Stimulated activated CD8-positive, alpha-beta memory T cell treated with anti-CD3 and anti-CD28 coated beads, Interleukin-4, amount 100 ng/mL, for 1 hour (primary cell): ENCODE measurements at places on chromosomes 1 and 21.

GRCh38 chr21:17931080-17931479 is 111.9 kb upstream of the C21orf91 start:
- no peak for DNase-seq

- DNase-seq, result no peak
Observed at GRCh38 chr1:68293609-68294366, 61.5 kb upstream of the WLS start.

GRCh38 chr1:90220496-90220895 is 225.6 kb downstream of the ZNF326 start:
- no peak for DNase-seq

DNA sequence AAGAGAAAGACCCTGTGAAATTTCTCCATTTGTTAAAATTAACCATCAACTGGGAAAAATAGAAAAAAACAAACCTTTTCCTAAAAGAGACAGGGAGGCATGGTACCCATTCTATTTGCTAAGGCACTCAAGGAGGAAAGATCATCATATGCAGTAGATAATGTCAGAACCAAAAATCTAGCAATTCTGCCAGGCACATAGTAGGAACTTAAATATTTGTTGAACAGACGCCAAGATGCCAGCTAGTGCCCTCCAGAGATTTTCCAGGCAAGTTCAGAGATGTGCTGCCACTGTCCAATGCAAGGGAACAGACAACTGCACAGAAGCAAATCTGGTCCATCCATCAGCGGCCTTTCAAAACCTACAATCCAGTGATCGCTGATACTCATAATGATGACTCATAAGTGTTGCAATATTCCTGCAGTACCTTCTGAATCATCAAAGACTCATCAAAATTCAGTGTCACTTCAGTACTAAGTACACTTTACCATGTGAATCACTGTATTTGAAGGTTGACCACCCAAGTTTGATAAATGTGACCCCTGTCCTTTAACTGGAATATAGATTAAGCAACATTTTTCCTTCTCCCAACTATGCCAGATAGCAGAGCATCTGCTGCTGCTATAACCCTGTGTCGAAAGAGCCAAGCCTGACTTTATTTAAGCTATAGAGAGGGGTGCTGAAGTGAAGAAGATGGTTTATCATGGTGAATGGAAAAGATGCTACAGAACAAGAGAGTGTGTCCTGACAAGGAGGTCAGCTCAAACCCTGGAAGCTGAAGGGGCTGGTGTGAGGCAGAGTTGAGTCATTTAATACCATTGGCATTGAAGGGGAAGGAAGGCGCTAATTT is 99.1 kb downstream of the MT1HL1 start:
- no peak for DNase-seq

DNA sequence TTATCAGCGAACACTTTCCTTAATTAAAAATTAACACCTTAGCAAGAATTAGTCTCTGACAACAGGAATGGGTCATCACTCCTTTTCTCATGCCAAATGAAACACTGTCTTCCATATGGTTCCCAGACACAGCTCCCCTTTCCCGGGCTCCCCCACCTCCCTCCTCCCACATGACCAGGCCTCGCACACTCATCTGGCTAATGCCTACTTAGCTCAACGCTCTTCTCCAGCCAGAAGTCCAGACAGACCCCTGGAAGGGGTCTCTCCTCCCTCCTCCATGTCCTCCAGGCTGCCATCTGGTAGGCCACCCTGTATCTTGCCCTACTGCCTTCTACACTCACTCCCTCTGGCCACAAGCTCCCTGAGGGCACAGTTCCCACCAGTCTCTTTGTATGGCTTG is 39.9 kb downstream of the KCNC4 start:
- no peak for DNase-seq

DNA sequence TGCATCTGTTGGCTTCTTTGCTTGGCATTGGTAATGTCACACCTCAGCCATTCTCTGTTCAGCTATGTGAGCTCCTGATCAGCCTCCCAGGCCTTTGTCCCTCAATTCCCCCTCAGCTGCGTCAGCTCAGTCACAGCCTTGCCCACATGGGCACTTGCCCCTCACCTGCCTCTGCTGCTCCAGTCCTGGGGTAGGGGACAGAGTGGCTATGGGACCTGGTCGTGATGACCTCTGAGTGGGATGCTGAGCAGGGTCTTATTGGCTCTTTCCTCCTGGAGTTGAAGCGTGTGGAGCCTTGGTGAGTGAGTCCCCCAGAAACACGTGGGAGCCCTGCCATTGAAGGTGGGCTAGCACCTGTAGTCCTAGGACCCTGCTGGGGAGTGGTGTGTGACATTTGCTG is 61.4 kb upstream of the TLR5 start:
- DNase-seq, result no peak

GRCh38 chr1:67578397-67579020 is 106.5 kb upstream of the GADD45A start:
- DNase-seq, result no peak

DNA sequence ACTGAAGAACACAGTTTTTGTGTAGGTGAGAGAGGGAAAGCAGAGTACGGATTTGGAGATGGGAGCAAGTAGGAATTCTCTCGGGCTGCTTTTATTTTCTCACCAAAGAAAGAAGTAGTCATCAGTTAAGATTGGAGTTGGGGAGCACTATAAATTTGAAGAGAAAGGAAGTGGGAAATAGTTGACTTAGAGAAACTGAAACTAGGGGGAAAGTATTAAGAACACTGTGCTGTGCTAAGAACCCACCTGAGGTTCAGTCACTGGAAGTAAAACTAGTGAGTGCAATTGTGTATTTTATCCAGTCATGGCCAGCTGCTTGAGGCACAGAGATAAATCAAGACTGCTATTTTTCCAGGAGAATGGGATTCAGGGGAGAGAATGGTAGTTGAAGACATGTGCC is 37.4 kb downstream of the CLCC1 start:
- DNase-seq, result no peak

- DNase-seq, result no peak
Observed at GRCh38 chr1:150596095-150596892, 16.9 kb upstream of the MCL1 start.

- DNase-seq, result no peak
Observed at GRCh38 chr1:214396330-214396729, 115.4 kb downstream of the SMYD2 start.

DNA sequence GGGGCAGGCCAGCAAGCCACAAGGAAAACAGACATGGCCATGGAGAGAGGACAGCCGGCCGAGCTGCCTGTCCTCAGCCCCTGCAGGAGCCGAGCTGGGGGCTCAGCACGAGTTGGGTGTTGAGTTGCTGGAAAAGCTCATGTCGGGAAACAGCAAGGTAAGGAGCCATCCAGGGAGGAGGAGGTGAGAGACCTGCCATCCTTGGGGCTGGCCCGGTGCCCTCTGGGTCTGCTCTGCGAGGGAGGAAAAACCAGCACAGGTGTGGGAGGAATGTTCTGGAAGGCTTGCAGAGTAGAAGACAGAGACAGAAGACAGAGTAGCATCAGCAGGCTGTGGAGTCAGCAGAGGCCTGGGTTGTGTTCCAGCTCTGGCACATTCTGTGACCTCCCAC is 548.8 kb downstream of the PTPRU start:
- no peak for DNase-seq

- no peak for DNase-seq
Observed at GRCh38 chr1:197024460-197024859, 42.6 kb downstream of the F13B start.

DNA sequence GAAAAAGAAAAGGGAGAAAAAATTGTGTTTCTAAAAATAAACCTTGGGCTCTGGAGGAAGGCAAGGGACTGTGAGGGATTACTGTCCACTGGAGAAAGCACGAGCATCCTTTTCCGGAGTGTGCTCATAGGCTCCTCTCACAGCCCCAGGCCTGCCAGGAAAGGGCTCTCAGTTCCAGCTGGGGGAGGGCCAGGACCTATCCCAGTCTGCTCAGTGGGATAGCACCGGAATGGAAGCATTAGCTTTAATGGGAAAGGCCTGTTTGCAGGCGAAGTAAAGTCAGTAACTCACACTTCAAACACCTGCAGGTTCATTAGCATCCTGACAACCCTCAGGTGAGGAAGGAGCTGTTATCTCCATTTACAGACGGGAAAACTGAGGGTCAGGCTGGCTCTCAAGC is 113.9 kb upstream of the USP24 start:
- DNase-seq, result no peak

- DNase-seq, result no peak
Observed at GRCh38 chr1:211344152-211344618, 17.6 kb downstream of the TRAF5 start.

DNA sequence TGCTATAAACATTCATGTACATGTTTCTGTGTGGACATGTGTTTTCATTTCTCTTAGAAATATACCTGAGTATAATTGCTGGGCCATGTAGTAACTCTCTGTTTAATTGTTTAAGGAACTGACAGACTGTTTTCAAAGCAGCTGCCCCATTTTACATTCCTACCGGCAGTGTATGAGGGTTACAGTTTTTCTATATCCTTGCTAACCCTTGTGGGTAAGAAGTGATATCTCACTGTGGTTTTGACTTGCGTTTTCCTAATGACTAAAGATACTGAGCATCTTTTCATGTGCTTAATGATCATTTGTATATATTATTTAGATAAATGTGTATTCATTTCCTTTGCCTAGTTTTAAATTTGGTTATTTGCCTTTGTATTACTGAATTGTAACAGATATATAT is 81.7 kb downstream of the DNM3 start:
- DNase-seq, result no peak

DNA sequence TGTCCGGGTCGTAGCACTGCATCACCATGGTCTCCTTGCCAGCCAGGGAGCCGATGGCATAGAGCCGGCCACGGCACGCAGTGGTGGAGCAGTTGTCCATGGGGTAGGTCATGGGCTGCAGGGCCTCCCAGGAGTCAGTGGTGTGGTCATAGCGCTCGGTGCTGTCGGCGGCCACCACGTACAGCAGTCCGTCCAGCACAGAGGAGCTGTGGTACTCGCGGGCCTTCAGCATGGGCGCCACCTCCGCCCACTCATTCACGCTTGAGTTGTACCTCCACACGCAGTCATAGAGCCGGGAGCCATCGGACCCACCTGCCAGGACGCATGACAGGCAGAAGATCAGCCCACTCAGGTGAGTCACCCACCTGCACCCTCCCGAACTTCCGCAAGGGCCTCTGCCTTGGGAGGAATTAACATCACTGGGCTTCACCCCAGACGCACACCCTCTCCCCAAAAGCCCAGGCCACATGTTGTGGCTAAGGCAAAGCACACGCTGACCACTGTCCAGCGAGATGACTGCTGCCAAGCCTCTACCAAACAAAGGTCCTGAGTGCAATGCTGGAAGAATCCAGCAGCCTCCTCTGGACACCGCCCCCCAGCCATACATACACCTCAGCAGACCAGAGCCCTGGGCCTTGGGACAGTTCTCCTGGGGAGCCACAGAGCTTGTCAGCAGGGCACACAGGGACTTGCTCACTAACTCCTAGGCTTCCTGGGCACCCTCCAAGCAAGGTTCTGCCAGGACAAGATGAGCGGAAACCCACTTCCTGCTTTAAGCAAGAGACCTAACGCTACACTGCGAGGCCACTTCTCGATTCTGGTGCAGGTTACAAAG is 3.3 kb downstream of the KLHL21 start:
- no peak for DNase-seq

- no peak for DNase-seq
Observed at GRCh38 chr1:39574646-39575045, 1.9 kb downstream of the PABPC4 start.

DNA sequence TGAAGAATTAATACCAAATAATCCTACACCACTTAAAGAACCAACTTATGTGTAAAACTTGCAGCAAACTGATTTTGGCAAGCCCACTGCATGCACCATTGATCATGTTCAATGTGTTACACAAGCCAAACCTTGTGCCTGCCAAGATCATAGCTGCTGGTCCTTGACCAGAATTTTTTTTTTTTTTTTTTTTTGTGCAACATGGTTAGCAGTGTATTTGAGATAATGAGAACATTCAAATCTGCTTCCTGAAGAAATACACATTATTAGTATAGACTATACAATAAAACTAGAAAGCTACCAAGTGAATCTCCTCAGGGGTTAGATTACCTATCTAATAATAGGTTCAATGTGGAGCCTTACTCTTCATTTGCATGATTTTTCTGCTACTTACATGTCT is 421.0 kb downstream of the MRPL39 start:
- DNase-seq, result no peak

- no peak for DNase-seq
Observed at GRCh38 chr1:29703596-29704370, 467.5 kb downstream of the PTPRU start.

GRCh38 chr1:96660051-96660450 is 61.5 kb upstream of the PTBP2 start:
- DNase-seq, result no peak

DNA sequence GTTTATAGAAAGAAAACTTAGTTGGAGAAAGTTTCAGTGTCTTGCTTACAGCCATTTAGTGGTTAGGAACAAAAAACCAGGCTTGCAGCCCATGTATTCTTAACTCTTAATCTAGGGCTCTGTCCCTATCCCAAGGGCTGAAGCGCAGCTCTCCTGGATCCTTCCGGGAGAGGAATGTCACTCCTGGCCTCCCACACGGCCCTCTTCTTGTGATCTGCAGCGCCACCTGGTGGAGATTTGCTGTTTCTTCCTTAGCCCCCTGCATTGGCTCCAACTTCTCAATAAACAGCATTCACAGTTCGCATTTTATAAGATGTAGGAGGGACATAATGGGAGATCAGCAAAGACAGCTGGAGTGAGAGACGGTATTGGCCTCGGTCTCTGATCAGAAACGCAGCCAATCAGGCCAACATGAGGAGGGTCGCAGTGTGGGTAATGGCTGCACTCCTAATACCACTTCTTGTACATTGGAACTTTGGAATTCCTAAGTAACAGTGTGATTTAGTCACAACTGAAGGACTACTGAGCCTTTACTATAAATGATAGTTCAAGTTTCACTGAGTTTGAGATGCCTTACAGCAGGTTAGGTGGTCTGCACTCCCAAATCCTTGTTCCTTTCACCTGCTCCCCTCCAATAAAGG is 283.4 kb downstream of the ASTN1 start:
- DNase-seq, result no peak

DNA sequence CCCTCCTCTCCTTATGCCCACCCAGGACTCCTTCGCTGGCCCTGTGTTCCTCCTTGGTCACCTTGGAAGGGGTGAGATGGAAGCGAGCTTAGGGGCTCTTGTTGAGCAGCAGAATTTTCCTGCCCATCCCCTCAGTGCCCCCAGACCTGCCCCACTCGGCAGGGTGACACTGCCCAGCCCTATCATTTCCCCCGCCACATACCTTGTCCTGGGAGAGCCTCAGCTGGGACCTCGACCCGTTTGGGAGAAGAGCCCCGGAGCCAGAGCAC is 1.4 kb upstream of the FNDC5 start:
- DNase-seq, result no peak

GRCh38 chr1:194865383-194865782 is 1679.0 kb upstream of the B3GALT2 start:
- DNase-seq, result no peak
